ENCODE measurements at places on chromosomes 1 and 21.

- DNase-seq, result no peak
Observed at GRCh38 chr1:245995474-245995873, 511.6 kb downstream of the SMYD3 start.

DNA sequence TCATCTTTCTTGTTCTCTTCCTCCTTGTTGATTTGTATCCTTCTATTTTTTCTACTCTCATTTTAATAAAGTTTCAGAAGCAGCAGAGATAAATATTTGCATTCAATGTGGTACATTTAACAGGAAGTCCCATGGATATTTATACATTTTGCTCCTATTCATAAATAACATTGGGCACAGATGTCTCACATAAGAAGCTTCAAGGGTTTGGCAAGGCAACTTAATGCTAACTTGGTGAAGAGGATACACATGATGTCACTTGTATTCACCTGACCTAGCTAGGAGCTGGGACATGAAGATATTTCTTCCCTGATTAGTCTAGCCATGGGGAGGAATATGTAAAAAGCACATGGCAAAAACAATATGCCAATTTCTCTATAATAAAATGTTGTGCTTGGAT, 65.1 kb upstream of the DUSP10 start:
- DNase-seq, result no peak

GRCh38 chr1:32485554-32486255, 20.8 kb downstream of the ZBTB8B start:
- no peak for DNase-seq

DNA sequence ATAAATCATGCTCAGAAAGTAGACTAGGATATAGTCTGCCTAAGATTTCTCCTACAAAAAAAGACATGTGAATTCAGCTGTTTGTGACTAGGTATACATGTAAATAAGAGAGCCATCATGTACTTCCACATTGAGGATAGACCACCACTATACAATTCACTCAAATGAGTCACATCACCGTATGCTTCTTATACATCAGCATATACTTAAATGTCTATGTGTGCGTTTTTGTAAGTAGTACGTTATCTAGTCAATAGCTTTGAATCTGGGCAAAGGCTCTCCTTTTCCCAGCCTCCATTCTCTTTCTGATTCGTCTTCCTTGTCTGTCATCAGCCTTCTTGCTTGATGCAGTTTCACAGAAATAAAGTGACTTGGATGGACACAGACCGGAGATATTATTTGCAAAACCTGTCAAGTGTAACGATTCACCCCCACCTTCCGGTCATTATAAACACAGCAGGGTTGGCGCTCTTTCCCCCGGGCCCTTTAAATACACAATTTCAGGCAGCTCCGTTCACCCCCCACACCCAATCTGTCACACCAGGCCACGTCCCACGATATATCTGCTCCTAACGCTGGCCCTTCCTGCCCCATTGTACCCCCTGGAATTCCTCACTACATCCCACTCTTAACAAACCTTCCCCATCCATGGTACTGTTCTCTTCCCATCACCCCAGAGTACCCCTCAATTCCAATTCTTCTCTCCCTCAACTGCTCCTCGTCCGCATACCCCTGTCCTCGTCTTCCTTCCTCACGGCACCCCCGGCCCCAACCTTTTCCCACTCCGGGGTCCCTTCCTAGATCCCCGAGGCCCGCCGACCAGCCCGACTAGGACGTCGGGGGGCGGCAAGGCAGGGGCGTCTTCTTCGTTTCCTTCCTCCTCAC, 636 bp downstream of the VAMP4 start:
- DNase-seq, result no peak

DNA sequence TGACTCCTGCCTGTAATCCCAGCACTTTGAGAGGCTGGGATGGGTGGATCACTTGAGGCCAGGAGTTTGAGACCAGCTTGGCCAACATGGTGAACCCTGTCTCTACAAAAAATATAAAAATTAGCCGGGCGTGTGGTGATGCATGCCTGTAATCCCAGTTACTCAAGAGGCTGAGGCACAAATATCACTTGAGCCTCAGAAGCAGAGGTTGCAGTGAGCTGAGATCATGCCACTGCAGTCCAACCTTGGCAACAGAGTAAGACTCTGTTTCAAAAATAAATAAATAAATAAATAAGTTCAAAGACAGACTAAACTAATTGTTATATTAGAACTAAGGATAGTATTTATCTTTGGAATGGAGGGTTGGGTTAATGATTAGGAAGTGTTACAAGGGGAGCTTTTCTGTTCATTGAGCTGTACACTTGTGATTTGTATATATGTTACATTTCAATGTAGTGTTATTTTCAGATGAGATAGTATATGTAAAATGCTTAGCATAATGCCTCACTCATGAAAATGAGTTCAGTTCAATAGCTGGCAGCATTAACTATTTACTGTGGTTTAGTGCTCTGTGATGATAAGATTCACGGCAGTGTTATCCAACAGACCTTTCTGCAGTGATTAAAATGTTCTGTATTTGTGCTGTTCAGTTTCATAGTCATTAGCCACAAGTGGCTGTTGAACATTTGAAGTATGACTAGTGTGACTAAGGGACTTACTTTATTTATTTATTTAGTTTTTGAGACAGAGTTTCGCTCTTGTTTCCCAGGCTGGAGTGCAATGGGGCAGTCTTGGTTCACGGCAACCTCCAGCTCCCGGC, 47.7 kb downstream of the OSBPL9 start:
- DNase-seq, result no peak

DNA sequence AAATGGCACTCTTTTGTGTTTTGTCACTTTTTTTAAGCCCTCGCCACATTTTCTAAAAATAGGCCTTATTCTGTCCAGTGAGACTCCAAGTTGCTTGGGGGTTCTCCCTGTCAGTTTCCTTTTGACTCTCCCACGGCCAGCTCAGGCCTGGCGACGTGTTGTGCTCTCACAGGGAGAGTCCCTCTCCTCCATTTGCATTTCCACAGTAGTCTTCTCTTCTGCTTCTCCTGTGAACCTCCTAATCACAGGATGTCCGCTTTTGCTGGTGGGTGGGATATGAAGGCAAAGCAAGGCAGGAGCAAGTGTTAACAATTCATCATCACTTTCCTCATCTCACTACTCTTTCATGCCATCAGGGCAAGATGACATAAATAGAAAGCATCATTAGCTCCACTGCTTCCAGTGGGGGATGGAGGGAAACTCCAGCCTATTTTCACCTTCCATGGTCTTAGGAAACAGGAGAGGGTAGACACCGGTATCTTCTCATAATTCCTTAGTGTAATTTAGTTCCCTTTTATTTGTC, 99.8 kb downstream of the INTS7 start:
- no peak for DNase-seq

DNA sequence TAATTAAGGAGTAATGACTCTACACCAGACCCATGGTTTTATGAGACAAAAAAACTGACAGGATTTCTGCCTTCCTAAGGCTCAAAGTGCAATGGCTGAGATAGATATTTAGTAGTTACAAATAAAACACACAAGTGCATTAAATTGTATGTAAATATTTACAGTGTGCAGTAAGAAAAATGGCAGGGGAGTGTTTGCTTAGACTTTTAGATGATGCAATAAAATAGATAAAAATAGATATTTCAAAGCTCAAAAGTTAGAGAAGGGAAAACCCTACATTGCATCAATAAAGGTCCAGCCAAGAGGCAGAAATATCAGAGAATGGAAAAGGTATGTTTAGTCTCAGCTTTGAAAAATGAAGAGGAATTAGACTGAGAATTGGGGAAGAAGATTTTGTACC, 226.3 kb upstream of the FGGY start:
- DNase-seq, result no peak

DNA sequence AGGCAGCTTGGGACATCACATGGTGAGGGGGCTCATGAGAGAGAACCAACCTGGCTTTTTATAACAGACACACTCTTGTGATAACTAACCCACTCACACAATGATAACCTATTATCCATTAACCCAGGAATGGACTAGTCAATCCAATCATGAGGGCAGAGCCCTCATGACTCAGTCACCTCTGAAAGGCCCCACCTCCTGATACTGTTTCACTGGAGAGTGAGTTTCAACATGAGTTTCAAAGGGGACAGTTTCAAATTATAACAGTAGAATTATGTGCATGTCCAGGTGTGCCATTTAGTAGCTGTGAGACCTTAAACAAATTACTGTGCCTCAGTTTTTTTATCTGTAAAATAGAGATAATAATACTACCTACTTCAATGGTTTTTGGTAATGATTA, 47.6 kb upstream of the PPP2R5A start:
- no peak for DNase-seq

DNA sequence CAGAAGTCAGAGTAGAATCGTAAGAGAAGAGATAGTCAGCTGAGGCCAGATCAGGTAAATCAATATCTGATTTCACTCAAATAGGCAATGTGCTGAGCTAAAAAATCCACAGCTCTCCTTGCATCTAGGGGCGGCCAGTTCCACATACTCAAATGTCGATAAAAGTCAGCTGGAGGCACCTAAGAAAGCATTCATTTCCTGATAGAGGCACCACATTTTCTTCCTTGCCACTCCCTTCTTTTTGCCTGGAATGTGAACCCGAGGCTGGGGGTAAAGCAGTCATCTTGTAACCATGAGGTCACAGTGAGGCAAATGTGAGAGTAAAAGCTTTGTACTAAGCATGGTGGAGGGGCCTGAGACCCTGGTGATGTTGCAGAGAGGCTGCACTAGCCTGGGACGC, 24.2 kb upstream of the CTPS1 start:
- no peak for DNase-seq

DNA sequence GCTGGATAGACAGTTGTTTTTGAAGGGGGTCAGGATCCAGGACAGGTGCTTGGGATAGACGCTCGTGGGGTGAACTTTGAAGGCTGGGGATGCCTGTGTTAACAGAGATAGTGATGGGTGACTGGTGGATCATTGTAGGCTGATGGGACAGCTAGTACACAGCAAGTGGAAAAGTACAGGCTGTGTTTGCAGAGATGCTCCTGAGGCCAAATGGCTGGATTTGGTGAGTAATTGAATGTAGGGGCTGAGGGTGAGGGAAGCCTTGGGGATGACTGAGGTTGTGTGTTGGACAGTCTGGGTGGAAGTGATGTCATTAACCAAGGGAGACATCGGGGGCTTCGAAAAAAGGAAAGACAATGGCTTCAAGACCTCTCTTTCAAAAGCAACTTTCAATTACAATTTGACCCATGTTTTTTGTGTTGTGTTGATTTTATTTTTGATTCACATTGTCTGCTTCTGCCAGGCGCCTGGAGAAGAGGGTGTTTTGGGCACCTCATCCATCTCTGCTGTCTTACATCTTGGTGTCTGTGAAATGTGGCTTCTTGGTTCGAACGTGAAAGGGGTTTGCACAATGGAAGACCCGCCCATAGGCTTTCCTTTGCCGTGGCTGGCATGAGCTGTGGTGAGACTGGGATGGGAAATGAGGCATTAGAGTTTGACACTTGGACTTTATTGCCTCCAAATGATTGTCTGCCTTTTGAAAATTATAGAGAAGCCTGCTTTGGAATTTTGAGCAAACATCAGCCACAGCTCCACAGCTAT, 147.5 kb downstream of the FOXD2 start:
- DNase-seq, result no peak

Data from non-pigmented ciliary epithelial cell (primary cell).